Thyroid gland (tissue), 4 donors: ENCODE measurements at places on chromosomes 12 and 14. TPM values are rescaled to one million over a fixed set of nuclear protein-coding genes. Genes with fewer than 3 reads are reported as not detected.

DNA sequence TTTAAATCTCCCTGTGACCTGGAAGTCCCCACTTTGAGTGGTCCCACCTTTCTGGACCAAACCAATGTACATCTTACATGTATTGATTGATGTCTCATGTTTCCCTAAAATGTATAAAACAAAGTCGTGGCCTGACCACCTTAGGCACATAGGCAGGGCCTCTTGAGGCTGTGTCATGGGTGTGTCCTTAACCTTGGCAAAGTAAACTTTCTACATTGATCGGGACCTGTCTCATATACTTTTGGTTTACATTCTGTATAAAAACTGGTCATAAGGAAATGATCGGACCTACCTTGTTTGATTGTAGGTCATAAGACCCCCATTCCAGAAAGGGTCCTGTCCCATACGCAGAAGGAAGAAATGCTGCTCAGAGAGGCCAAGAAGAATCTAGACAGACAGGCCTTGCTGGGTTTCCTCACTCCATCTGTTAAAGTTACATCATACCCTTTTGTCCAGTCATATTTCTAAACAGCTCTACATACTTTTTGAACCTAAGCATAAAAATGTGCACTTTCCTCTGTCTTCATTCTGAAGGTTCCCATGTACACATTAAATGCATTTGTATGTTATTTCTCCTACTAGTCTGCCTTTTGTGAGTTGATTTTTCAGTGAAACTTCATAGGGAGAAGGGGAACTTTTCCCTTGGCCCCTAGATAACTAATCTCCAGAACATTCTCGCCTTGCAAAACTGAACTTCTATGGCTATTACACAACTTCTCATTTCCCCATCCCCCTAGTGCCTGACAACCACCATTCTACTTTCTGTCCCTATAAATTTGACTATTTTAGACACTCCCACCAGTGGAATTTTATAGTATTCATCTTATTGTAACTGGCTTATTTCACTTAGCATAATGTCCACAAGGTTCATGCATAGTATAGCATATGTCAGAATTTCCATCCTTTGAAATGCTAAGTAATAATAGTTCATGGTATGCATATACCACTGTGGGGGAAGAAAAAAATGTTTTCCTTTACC lies 30.2 kb upstream of the CPM start:
- DNase-seq: no peak

- no peak for DNase-seq
These were observed 57.2 kb upstream of the ATP2A2 start for GRCh38 chr12:110223777-110224378.

GAPDH gene
- 1,191 TPM for total RNA-seq

FGD4 gene
- 51.4 TPM for total RNA-seq

PPP4R4 gene
- total RNA-seq: 1.2 TPM

TGM1 gene
- total RNA-seq: 1.9 TPM

DNA sequence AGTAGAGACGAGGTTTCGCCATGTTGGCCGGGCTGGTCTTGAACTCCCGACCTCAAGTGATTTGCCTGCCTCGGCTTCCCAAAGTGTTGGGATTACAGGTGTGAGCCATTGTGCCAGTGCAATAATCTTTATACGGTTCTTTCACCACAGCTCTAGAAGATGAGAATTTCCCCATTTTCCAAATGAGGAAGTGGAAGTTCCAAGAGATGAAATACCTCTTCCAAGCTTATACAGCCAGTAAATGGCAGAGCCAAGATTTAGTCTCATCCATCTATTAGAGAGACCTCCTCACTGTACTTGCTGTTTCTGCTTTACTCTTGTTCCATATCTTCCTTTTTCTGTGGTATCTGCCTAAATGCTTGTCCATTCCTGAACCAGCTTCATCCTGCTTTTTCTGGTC lies 3.1 kb upstream of the LMNTD1 start:
- DNase-seq: no peak

CABP1 gene
- 1.4 TPM for total RNA-seq

SIX6 gene
- total RNA-seq: not detected

LIMA1 gene
- 75.4 TPM for total RNA-seq

GRCh38 chr12:127172861-127173260 lies 1094.1 kb upstream of the TMEM132C start:
- DNase-seq: no peak

SRSF5 gene
- total RNA-seq: 969 TPM

DNA sequence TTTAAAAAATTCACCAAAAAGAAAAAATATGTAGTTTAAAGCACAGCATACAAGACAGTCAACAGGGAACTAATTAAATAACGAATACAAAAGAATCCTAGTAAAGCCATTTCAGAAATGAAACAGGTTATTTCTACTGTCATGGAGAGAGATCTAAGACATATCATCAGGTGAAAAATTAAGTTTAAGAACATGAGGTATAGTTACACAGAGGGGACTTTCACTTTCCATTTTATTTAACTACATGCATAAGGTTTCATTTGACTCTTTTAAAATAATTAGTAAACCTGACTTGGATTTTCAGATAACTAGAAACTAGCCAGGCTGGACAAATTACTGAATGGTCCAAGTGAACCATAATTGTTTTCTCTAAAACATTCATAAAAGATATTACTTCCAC lies 11.3 kb downstream of the SEC23A start:
- DNase-seq: no peak

DNA sequence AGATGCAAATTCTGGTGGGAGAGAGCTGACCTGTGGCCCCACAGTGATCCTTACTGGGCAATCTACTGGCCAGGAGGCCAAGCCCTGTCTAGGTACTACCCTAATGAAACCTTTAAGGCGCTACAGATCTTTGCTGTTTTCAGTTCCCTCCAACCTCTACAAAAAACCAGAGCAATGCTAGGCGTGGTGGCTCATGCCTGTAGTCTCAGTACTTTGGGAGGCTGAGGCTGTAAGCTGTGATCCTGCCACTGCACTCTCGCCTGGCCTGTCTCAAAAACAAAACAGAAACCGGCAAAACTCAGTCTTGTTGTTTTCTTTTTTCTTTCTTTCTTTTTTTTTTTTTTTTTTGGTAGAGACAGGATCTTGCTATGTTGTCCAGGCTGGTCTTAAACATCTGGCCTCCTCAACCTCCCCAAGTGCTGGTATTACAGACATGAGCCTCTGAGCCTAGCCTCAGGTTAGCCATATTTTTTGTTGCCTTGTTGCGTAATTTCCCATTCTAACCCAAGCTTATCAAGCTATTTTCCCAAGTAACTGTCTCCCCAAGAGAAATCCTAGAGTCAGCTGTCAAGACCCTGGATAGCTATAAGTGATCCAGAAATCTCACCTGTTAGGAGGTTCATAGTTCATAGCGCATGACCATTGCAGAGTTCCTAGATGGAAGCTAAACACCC lies 2.8 kb downstream of the ETFBKMT start:
- no peak for DNase-seq

SLC2A3 gene
- 81.0 TPM for total RNA-seq

DNA sequence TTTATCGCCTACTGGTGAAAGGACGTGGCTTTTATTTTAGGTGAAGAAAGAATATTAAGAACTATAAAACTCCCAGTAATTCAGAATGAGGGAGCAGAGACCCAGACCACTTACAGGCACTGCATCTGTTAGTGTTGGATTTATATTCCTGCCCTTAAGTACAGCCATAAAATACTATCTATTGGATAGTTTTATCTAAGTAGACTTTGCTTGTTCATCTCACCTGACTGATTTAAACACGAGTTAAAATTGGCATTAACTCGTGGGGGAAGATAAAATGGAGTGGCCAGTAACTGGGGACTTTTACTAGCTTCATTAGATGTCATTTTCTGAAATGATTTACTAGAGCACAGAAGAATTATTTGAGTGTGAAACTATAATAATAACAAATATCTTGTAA lies 1377.5 kb upstream of the TMEM132C start:
- DNase-seq: no peak

DNA sequence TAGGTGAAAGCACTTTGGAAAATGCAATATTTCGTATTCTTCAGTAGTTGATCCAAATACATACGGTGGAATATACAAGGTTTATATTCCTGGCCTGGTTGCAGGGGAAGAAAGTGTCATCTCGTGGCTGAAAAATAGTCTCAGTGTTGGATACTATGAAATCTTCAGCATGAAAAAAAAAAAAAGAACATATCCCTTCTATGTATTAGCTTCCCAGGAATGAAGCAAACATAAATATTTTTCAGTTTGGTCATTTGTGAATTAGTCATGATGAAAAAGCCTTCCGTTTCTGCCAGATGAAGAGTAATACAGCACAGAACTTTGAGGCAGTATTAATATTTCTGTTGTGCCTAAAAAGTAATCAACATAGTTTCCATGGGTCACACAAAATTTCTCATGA lies 36.7 kb downstream of the FLRT2 start:
- DNase-seq: no peak

DNA sequence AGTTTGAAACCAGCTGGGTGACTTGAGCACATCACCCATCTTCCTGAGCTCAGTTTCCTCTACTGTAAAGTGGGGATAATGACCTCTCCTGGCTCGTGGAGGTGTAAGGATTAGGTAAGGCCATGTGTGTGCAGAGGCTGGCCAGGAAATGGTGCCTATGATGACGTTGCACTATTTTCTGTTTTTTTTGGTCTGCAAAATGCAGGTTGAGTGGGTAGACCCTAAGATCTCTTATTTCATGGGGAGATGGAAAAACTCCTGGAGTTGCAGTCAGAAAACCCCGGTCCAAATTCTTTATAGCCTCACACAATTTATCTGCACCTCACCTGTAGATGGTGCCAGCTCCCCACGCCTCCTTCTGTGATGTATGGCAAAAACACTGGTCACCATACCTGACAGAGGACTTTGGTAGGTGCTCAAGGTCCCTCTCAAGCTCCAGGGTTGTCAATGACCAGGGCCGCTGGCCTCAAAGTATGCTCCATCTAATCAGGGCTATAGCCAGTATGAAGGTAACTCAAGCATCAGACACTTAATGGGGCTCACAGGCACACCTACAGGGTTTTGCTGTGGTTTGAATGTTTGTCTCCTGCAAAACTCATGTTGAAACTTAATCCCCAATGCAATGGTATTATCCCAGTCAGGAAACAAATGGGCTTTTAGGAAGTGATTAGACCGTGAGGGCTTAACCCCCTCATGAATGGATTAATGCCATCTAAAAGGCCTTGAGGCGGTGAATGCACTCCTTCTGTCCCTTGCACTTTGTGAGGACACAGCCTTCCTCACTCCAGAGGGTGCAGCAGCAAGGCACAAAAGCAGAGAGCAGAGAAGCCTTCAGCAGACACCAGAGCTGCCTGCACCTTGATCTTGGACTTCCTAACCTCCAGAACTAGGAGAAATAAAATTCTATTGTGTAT lies 17.6 kb downstream of the C14orf132 start:
- DNase-seq: no peak

NKX2-1 gene
- total RNA-seq: 375 TPM

- DNase-seq: no peak
These were observed 4.1 kb upstream of the CD163L1 start for GRCh38 chr12:7448099-7448498.

- DNase-seq: no peak
These were observed 106.0 kb downstream of the ITPR2 start for GRCh38 chr12:26726956-26727355.

GRCh38 chr12:75479963-75480461 lies 543 bp upstream of the GLIPR1 start:
- DNase-seq: no peak

DNA sequence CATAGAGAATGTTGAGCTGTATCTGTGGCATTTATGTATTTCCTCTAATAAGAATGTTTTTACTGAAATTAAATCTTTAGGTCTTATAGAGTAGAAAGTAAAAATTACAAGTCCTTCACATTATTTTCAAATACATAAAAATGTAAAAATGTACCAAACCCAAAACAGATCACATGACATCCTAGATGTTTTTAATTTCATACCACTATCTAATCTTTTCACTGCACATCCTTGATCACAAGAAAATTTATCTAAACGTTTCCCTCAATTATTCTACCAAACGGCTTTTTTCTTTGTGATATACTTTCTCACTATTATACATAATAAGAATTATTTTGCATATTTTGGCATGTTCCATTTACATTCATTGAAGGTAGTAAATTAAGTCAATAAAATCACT lies 18.3 kb downstream of the SGPP1 start:
- DNase-seq: no peak

GRCh38 chr12:26953447-26953846 lies 15.2 kb downstream of the FGFR1OP2 start:
- DNase-seq: peak; percentile 34

- DNase-seq: no peak
These were observed 138.1 kb upstream of the MED13L start for GRCh38 chr12:116415408-116416108.

KRT6C gene
- not detected for total RNA-seq

KLHL33 gene
- total RNA-seq: 0.33 TPM

RASAL1 gene
- total RNA-seq: 52.9 TPM

DNA sequence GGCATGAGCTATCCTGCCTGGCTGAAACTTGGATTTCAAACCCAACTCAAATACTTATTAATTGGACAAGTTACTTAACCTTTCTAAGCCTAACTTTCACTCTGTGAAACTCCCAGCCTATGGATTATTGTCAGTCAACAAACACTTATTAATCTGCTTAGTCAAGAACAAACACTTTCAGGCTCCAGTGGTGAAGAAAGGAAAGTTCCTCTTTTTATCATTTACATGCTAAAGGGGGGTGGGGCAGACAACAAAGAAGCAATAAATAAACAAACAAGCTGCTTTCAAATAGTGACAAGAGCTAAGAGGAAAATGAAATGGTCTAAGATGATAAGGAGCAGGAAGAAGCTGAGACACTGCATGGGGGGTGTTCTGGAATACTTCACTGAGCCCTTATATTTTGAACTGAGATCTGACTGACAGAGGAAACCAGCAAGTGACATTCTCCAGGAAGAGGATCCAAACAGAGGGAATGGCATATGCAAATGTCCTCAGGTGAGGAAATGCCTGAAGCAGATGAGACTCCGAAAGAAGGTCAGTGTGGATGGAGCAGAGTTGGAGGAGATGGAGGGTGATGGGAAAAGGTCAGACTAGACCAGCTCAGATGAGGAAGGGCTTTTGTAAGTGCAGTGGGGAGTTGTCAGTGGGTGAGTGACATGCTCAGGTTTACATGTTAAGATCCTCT lies 259.6 kb downstream of the ITPR2 start:
- DNase-seq: no peak

- DNase-seq: no peak
These were observed 5.8 kb upstream of the PUS1 start for GRCh38 chr12:131923260-131923659.
